ENCODE measurements at places on chromosomes 3 and 15. TPM values are rescaled to one million over a fixed set of nuclear protein-coding genes. Genes with fewer than 3 reads are reported as not detected.

The FHIT gene
- 11.6 TPM for polyA plus RNA-seq

DNA sequence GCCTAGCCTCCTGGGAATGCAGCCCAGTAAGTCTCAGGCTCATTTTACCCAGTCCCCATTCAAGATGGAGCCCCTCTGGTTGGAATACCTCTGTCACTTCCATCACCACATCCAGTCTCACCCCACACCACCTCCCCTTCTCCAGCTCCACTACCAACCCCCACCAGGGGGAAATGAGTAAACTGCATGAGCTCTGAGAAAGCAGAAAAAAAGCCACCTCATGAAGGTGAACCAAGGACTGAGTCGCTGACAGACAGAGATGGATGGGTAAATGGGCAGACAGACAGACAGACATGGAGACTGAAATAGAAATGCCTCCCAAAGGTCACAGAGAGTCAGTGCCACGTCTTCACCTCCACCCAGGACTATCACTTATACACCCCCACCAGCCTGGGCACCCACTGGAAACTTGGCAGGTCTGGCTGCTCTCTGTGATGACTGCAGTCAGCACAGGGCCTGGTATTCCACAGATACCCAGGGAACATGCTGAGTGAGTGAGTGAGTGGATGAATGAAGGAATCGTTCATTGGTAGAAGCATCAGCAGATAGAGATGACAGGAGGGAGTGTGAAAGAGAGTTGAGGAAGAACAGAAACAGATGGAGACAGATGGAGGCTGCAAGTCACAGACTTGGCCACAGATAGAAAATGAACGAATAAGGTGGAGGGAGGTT, 4.9 kb upstream of the LOXL1 start:
- peak; percentile 72 for DNase-seq

DNA sequence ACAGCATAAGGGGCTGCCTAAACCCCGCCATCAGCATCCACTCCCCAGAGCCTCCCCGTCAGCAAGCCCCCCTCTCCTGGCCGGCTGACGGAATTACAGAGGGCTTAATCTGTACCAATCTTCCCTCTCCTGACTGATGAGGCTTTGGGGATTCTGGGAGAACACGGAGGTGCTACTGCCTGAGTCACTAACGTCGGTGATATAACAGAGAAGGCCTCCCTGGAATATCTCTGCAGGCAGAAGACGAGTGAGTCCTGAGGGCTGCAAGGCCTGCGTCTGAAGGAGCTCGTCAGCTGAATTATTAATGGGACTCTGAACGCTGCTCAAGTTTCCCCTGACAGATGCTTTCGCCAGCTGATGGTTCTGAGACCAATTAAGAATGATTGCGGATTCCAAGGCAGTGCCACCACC, 147.7 kb downstream of the XXYLT1 start:
- DNase-seq = no peak

- DNase-seq = no peak
Measured at GRCh38 chr3:103585809-103586208, 1151.0 kb downstream of the ZPLD1 start.

GRCh38 chr15:88331291-88331690, 74.8 kb upstream of the NTRK3 start:
- DNase-seq = no peak

DNA sequence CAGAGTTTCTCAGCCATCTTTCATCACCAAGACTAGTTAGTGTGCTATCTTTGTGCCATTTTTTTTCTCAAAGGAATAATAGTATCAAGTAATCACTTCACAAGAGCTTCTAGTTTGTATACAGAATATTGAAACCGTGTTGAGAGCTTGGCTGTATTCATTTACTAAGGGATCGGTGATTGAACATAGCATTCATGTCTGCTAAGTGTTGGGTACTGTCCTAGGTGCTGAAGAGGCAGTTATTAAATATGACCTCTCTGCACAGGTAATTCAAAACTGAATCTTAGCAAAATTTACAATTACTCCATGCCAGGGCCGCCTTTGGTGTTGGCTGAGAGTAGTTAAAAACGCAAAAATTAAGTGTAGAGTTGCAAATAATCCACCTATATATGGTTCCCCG, 355.3 kb upstream of the RORA start:
- no peak for DNase-seq

DNA sequence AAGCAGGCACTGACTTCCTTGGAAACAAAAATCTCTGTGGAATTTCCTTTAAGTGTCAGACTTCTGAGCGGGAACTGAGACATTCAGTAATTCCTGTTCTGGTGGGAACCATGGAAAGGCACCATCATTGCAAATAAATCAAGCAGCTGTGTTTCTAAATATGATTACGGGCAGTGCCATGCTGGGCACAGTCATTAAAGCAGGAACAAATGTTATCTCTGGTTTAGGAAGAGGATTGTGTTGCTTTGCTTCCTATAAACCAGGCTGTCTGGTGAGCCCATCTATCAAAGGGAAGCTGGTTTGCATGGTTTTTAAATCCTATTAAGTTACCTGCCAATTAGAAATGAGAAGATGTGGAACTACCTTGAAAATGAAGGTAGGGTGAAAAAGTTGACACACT, 86.7 kb downstream of the EBLN2 start:
- no peak for DNase-seq
